ENCODE measurements at places on chromosomes 12 and 14. TPM values are rescaled to one million over a fixed set of nuclear protein-coding genes. Genes with fewer than 3 reads are reported as not detected.

GRCh38 chr14:85413836-85414526, 116.0 kb upstream of the FLRT2 start:
- DNase-seq, result no peak

GRCh38 chr12:98060411-98060810, 455.0 kb upstream of the TMPO start:
- no peak for DNase-seq

DNA sequence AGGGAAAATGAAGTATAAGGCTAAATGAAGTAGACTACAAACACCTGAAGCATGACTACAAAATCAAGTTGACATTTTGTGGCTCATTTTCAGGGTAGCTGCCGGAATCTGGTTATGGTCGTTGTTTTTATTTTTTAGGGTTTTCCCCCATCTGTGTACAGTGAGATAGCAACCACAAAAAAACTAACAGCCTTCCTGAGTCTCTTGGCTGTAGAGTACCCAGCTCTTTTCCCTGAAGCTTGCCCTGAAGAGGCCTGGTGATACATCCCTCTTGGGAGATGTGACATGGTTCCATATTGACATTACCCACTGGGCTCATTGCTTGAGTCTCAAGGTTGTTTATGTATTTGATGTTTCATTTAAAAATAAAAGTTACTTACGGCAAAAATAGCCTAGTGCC, 424.0 kb downstream of the ZFP36L1 start:
- no peak for DNase-seq

DNA sequence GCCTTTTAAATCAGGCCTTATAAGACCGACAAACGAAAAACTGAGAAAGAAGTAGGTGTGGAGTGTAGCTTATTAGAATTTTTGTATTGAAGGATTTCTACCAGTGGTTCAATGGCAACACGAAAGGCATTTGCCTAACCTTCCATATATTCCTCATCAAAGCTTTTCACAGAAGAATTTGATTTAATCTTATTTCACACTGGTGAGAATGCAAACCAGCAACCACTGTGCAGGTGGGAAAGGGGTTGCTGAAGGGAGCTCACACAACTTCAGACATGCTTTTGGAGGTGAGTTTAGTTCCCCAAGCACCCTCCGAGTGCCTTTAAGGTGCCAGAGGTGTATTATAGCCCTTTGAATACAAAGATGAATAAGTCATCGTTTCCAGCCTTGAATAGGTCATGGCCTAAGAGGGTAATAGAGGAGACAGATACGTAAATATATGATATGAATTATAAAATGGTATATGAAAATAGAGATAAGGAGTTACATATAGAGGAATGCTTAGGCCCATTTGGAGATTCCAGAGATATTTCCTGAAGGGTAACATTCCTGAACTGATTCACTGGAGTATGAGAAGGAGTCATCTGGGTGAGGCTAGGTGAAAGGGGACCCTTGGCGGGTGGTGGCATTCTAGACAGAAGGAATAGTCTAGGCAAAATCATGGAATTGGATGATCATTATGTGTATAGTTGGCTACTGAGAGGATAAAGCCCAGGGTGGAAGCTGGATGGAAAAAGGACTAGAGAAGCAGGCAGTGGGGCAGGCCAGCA, 6.4 kb downstream of the ERP27 start:
- DNase-seq, result no peak

GRCh38 chr14:94638961-94639817, 27.0 kb downstream of the SERPINA3 start:
- no peak for DNase-seq

DNA sequence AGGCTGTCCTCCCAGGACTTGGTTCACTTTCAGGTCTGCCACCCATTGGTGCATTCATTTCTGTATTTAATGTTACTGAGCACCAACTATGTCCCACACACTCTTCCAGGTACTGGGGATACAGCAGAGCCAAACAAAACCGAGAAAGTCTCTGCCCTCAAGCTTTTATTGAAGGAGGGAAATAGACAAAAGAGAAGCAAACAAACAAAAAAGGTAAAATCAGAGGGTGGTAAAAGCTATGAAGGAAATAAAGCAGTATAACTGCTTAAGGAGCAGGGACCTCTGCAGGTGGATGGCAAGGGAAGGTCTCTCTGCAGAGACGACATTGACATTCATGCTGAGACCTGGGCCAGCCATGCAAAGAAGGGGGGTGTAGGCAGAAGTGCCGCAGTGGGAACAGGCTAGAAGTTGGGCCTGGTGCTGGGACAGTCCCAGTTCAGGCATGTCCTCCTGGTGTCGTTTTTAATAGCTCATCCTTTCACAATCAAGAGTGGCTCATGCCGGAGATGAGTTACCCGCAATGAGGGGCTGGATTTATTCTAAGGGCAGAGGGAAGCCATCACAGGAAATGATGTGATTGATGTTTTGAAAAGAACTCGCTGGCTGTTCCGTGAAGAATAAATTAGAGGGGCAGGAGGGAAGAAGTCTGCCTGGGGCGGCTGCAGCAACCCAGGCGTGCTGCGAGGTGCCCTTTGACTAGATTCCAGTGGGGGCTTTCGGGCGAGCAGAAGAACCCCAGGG, 72.8 kb downstream of the IRF2BPL start:
- DNase-seq, result peak; percentile 19

GRCh38 chr14:95326987-95327386, 7.3 kb upstream of the CLMN start:
- no peak for DNase-seq

DNA sequence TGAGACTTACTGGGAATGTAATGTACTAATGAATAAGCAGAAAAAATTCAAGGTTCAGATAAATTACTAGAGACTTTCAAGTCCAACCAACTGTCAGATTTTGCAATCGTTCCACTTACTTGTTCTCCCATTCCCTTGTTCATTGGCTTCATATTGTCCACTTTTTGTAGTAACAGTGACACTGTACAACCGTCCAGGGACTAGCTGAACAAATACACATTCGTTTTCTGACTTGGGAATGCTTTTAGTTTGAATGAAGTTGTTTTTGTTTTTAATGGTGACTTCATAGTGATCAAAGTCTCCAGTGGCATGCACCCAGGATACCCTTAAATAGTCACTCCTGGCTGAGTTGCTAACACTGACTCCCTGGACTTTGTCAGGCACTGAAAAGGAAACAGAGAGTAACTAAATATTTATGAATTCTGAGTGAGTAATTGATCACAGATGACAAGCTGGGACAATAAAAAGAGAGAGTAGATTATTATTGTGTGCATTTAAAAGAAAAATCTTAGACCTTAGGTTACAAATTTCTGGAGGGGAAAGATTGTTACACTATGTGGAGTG, 65.4 kb downstream of the PTPRB start:
- no peak for DNase-seq

DNA sequence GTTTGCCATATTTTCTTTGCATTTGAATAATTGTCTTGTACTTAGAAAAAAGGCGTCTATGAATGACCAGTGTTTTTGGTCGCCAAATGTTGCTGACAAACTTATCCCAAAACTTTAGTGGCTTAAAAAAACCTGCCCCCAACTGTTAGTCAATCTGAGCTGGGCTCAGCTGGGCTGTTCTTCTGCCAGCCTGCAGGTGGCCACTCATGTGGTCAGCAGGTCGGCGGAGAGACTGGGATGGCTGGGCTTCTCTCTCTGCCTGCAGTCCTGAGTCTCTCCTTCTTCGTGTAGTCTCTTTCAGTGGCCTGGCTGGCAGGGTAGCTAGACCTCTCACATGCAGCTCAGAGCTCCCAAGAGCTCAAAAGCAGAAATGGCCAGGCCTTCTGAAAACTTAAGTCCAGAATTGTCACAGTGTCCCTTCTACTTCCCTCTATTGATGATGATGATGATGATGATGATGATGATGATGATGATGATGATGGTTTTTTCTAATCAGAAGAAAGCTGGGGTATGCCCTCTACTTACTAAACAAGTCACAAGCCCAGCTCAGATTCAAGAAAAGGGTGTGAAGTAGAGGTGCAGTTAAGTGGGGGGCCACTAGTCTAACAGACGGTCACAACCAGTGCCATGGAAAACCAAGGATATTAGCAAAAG, 87.9 kb downstream of the PTPN11 start:
- no peak for DNase-seq

DNA sequence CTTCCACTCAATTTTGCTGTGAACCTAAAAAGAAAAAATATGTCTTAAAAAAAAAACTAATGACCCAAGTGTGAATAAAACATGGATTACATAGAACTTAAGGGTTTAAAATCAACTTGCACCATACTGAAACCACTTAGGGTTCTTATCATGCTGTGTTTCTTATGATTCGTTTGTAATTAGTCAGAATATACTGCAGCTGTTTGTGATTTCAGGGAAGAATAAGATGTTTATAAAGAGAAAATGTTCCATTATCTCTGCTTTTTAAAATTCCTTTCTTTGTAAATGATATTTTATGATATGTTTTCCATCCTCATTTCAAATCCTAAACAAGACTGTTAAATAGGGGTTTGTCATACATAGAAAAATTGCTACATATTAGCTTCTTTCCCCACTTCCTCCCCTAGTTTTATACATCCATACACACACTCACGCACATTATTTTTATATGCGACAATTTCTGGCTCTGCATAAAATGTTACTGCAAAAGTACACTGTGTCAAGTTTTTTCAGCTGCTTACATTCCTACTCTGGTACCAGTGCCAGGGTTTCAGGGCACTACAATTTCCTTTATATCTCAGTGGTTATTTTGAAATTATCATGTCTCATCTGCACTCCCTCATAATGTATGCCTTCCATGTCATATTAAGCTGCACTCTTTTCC, 275.2 kb upstream of the GARIN6 start:
- DNase-seq, result no peak

DNA sequence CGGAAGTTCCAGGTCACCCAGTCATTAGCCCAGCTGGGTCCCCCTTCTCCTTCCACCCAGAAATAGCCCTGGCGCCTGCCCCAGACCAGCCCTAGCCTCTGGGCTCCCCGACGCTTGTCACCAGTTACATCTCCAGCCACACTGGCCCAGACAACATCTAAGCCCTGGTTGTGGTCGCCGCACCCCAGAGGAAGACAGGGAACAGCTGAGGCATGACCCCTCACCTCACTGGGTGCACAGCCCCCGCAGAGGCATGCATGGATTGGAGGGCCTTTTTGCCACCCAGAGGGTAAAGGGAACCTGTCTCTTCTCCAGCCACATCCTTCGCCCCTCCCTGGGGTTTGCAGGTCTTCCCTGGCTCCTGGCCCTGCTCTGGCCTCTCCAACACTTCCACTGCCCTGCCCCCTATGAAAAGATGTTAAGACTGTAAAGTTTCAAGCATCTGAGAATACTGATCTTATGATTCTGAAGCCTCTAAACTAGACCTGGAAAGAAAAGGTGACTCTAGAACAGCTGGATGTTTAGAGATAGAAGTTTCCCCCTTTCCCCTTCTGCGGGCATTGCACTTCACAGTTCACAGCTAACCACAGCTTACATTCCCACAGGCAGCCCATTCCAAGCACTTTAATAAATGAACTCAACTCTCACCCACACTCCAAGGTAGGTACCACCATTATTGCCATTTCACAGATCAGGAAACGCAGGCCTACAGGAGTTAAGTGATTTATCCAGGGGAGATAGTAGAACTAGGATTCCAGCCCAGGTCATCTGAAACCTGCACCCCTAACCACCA, 14.7 kb downstream of the TMEM119 start:
- no peak for DNase-seq

DNA sequence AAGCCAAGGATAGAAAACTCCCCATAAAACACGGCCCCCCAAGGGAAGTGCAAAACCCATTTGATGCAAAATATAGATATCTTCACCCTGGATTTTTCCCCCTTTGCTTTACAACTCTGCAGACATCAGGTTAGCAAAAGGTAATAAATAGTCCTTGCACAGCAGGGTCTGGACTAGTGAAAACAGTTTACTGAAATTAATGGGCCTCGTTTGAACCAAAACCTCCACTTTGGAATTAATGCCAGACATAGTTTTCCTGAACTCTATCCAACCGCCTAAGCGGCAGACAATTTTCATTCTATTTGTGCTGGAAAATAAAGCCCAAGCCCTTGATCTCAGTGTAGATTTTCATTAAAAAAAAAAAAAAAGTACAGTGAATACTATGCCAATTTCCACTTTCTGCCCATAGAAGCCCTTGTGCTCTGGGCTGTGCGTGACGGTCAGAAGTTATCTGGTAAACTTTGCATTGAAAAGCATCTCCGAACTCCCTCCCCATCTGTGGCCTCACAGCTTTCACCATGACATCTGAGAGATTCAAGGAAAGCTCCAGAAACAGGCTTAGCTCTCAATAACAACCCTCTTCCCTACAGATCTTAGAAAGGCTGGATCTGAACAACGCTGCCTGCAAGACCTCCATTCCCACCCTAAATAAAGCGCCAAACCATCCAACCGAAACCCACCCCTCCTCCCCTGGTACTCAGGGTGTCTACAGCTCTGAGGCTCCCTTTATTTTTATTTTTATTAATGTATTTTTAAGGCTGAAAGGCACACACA, 11.0 kb upstream of the IRF2BPL start:
- no peak for DNase-seq

DNA sequence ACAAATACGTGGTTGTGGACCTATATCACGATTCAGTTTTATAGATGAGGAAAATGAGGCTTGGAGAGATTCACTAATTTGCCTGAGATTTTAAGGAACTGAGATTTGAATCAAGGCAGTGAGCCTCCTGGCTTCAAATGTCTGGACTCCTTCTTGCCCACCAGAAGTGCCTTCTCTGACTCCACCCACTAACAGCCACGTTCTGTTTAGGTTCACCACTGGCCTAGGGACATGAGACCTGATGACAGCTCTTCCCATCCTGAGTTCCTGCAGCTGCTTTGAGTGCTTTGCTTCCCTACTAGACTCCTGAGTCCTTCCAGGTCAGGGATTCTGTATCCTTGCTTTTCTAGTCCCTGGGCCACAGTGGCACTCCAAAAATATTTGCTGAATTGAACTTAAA, 57.1 kb downstream of the PLBD1 start:
- DNase-seq, result no peak

- DNase-seq, result no peak
Observed at GRCh38 chr12:42609605-42610004, 20.1 kb upstream of the PRICKLE1 start.

DNA sequence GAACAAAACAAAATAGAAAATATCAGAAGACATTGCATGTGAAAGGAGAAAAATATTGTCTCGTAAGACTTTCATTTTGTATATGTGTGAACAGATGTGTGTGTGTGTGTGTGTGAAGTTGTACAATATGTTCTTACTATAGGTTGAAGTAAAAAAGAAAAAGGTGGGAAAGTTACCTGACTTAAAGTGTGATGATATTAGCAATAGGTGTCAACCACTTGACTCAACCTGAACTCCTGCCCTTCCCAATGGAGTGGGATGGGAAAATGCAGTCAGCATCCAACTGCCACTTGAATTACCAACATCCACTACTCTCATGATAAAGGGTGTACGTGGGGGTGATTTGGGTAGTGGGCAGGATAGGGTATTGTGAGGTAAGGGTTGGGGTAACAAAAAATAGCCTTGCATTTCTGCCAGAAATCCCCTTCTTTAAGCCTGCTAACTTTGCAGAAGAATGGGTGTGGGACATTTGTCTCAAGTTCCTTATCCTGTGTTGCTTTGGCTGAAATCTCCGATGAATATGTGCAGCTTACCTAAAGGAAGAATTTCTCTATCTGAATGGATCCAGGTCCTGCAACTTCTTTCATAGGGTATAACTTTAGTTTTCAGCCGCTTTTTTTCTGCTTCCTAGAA, 181.6 kb downstream of the CHST11 start:
- DNase-seq, result no peak

PRB4 gene
- total RNA-seq, result not detected

RND1 gene
- total RNA-seq, result 11.9 TPM

AGAP2 gene
- total RNA-seq, result 23.5 TPM

P2RX4 gene
- 29.8 TPM for total RNA-seq

NYNRIN gene
- total RNA-seq, result 0.06 TPM

KRT75 gene
- not detected for total RNA-seq

FZD10 gene
- total RNA-seq, result not detected

TAS2R7 gene
- not detected for total RNA-seq

RPGRIP1 gene
- total RNA-seq, result not detected

RNASE8 gene
- not detected for total RNA-seq
